ENCODE measurements at places on chromosomes 5 and 9. TPM values are rescaled to one million over a fixed set of nuclear protein-coding genes. Genes with fewer than 3 reads are reported as not detected.

GRCh38 chr9:83966209-83966582, 13.8 kb downstream of the HNRNPK start:
- no peak for DNase-seq

- no peak for DNase-seq
Observed at GRCh38 chr5:110623874-110624273, 102.6 kb downstream of the TMEM232 start.

GRCh38 chr5:124438903-124439281, 307.5 kb downstream of the ZNF608 start:
- DNase-seq, result no peak

- DNase-seq, result no peak
Observed at GRCh38 chr5:171595801-171596231, 176.4 kb downstream of the FGF18 start.

Gene BDP1
- 5.3 TPM for polyA plus RNA-seq

Gene PRKAA1
- polyA plus RNA-seq, result 11.0 TPM

Gene PRPF4
- 5.3 TPM for polyA plus RNA-seq

Data from heart right ventricle (tissue), 16 donors.